ENCODE measurements at places on chromosomes 13 and 19. TPM values are rescaled to one million over a fixed set of nuclear protein-coding genes. Genes with fewer than 3 reads are reported as not detected.

DNA sequence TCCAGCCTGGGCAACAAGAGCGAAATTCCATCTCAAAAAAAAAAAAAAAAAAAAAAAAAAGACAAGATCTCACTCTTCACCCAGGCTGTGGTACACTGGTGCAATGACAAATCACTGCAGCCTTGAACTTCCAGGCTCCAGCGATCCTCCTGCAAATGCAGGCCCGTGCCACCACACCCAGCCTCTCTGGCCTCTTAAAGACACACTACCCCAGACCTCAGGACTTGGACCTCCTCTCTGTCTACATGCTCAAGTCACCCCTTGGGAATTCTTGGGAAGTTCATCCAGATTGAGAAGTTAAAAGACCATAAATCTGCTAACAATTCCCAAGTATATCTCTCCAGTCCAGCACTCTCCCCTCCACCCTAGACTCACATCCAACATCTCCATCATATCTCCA lies 10.6 kb upstream of the HIPK4 start:
- no peak for DNase-seq

DNA sequence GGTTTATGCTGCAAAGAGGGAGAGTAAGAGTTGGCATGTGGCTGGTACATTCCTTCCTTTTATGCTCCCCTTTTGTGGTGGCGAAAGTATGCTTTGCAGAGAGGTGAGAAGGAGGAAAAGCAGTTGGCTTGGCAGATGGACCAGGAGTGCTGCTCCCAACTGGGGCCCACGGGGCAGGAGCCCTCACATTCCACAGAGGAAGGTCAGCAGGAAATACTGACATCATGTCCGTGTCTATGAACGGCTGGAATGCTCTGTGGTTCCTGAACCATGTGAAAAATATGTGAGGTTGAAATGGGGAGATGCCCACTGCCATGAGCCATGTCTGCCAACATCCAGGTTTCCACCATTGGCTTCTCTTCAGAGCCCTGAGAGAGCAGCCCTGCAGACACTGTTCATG lies 33.3 kb upstream of the GAS6 start:
- DNase-seq: no peak

The PDE4C gene
- total RNA-seq: not detected

GRCh38 chr13:52673465-52673864 lies 20.8 kb downstream of the SUGT1 start:
- DNase-seq: no peak

GRCh38 chr13:33871207-33872004 lies 53.5 kb downstream of the RFC3 start:
- no peak for DNase-seq

The SAE1 gene
- 22.4 TPM for total RNA-seq

- DNase-seq: no peak
These were observed 3.2 kb downstream of the MYPOP start for GRCh38 chr19:45899253-45899652.

The GARIN5A gene
- total RNA-seq: not detected

The ACTMAP gene
- total RNA-seq: 3.5 TPM

Measured in CD8-positive, alpha-beta T cell (primary cell).